ENCODE measurements at places on chromosomes 7 and 10.

GRCh38 chr7:157978766-157979165 is 608.9 kb downstream of the PTPRN2 start:
- DNase-seq = no peak

- DNase-seq = no peak
These were observed 1269.8 kb downstream of the XPNPEP1 start for GRCh38 chr10:108653531-108653930.

DNA sequence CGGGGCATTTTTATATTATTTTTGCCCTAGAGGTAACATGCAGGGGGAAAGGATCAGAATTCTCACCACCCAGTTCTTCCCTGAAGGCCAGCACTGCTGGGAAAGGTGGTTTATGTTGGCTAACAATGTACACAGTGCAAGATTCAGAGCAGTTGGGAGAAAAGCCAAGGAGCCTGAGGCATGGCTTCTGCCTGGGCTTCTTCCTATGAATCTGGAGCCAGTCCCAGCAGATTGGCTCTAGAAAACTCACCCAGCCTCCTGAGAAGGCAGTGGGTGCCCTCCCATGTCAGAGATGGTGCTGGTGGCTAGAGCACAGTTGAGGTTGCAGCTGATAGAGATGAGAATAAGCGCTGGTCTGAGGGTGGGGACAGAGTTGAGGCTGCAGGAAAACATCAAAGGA is 44.7 kb upstream of the GPR26 start:
- DNase-seq = no peak

DNA sequence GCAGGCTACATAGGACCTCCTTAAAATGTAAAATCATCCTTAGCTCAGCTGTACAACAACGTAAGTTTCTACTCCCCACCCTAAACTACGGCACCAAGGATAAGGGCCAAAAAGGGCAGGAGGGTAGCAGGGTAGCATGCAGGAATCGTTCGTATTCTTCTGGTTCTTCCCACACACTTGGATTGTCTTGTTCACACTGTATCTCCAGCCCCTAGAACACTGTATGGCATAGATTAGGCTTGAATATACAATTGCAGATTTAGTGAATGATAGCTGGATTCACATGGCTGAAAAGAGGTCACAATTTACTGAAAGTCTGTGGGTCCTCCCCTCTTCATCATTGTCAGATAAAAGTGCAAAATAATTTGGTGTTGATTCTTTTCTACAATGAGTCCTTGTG is 28.2 kb upstream of the PRKAR2B start:
- DNase-seq = no peak

- no peak for DNase-seq
These were observed 31.4 kb upstream of the SLC26A3 start for GRCh38 chr7:107834401-107834800.

All from stimulated activated CD4-positive, alpha-beta T cell treated with anti-CD3 and anti-CD28 coated beads, Interleukin-15, amount 100 ng/mL, for 1 hour (primary cell).